Stimulated activated naive CD4-positive, alpha-beta T cell treated with Interleukin-2 at 50 U/mL for 16 hours (primary cell): ENCODE measurements at places on chromosomes 1 and 21.

GRCh38 chr1:31064718-31065309, 703 bp downstream of the PUM1 start:
- DNase-seq: peak; percentile 38

- DNase-seq: no peak
Observed at GRCh38 chr1:226310245-226310540, 1.2 kb upstream of the LIN9 start.

DNA sequence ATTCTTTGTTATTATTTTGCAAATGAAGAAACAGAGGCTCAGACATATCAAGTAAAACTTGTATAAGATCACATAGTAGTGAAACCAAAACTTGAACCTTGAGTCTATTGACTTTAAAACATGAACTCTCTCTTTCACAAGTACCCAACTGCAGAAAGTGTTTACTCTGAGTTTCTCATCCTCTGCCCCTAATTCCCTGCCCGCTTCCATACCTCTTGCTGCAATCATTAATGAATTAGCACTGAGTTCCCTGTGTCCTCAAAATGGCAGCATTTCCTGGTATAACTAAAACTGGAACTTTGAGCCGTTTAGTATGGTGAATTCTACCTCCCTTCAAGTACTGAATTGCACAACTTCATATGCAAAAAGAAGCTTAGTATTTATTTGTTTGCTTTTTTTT, 147.7 kb upstream of the DNAH14 start:
- no peak for DNase-seq

DNA sequence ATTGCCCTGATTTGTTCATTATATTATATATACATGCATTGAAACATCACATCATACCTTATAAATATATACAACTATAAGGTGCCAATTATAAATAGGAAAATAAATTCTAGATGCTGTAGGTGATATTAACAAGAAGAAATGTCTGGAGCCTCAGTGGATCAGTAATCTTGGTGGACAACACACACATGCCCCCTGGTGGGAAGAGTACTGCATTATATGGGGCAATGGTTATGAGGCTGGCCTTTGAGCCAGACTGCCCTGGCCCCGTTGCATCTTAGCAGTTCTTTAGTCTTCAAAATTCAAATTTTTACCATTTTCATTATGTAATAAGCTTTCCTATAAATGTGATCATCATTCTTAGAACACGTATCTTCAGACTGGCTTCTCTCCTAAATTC, 335.0 kb upstream of the GREM2 start:
- DNase-seq: no peak

- DNase-seq: peak; percentile 43
Observed at GRCh38 chr1:228166170-228166936, 749 bp downstream of the IBA57 start.

DNA sequence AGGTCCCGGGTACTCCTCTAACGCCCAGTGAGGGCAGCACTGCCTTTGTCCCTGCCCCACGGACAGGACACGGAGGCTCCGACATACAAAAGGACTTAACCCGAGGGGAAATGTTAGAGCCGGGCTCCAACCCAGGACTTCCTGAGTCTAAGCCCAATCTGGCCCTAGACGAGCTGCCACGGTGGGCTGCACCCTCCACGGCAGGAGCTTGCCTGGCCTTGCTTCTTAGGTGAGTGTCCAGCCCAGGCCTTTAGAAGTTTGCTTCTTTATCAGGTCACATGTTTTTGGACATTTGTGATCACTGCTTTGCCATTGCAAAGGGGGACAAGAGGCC, 11.0 kb upstream of the TMEM200B start:
- no peak for DNase-seq

- DNase-seq: no peak
Observed at GRCh38 chr1:195105281-195105680, 1503.0 kb downstream of the KCNT2 start.

- DNase-seq: no peak
Observed at GRCh38 chr1:24900486-24900849, 29.6 kb downstream of the RUNX3 start.
